NCI-H187 treated with DMSO at 0.1 percent for 48 hours (cell line): ENCODE measurements at places on chromosomes 11 and 22.

DNA sequence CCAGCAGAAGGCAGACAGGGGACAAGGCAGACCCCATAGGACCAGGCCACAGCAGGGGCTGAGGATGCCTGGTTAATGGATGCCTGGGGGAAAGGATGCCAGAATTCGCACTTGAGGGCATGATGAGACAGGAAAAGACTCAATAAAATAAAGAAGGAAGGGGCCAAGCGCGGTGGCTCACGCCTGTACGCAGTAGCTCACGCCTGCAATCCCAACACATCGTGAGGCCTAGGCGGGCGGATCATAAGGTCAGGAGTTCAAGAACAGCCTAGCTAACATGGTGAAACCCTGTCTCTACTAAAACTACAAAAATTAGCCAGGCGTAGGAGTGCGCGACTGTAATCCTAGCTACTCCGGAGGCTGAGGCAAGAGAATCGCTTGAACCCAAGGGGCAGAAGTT, 9.8 kb downstream of the APOBEC3D start:
- DNase-seq: no peak

DNA sequence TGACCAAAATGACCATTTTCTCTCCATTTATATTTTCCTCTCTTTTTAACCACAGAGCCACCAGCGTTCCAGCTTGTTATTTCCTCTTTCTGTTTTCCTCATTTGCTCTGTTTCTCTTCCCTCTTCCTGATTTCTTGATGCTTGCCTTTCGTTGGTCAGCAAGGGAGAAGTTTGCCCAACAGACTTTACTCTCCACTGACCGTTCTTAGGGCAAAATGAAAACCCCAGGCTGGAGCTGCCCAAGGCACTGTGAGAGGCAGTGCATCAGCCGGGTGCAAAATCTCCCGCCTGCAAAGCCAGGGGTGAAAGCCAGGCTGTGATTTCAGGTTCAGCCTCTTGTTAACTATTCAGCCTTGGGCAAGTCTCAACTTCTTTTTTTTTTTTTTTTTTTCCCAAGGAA, 26.1 kb upstream of the APLP2 start:
- DNase-seq: no peak

- DNase-seq: no peak
Observed at GRCh38 chr11:116107229-116107628, 603.0 kb upstream of the CADM1 start.

DNA sequence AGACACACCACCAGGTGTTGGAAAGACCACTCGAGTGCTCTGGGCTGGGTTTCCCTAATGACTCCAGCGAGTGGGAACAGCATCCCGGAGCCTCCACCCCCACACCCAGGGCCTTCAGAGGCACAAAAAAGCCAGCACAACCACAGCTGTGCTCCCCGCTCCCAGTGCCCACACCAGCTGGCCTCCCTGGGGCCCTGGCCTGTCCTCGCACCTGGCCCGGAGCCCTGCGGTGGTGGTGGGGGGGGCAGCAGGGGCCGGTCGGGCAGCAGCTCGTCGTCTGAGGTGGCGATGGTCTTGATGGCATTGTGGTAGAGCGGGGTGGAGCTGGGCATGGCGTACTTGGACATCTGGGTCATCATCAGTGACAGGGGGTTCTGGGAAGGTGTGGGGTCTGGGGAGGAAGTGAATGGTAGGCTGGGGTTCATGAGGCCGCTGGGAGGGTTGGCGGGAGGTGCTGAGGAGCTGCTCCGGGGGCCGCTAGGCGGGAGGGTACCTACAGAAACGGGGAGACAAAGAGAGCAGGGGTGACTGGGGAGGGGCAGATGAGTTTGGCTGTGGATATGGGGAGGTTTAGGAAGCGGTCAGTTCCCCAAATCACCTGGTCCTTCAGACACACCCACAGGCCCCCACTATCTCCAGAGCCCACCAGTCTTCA, 16.1 kb downstream of the CXCR5 start:
- DNase-seq: no peak

DNA sequence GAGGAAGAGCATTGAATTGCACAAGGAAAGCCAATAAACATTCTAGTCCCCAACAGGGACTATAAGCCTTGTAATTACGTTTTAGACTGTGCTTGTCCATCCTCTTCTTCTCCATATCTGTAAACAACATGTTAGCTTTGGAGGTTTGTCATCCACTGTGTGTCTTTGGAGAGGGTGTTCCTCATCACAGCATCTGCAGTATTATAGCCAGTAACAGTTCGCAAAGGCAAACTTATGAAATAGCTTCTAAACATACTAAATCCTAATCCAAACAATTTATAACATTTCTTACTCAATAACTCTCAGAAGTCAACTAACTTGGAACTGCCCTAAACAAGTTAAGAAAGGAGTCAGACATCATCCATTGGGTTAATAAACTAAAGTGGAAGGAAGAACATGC, 10.3 kb upstream of the BDNF start:
- DNase-seq: no peak

- no peak for DNase-seq
Observed at GRCh38 chr11:44711787-44712608, 14.8 kb upstream of the TSPAN18 start.

- DNase-seq: no peak
Observed at GRCh38 chr11:61058583-61059259, 43.6 kb upstream of the CD5 start.

- DNase-seq: no peak
Observed at GRCh38 chr11:64742087-64742888, 1.7 kb downstream of the RASGRP2 start.

- no peak for DNase-seq
Observed at GRCh38 chr22:30438559-30438958, 13.0 kb downstream of the MTFP1 start.

- DNase-seq: no peak
Observed at GRCh38 chr11:2770761-2771301, 71.0 kb upstream of the KCNQ1OT1 start.

DNA sequence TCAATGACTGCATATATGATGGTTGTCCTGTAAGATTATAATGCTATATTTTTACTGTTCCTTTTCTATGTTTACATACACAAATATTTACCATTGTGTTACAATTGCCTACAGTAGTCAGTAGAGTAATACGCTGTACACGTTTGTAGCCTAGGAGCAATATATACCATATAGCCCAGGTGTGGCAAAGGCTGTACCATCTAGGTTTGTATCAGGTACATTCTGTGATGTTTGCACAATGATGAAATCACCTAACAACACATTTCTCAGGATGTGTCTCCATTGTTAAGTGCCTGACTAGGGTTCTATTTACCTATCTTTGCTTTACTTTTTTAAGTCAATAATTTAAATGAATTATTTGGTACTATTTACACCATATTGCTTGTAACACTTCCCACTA, 21.9 kb downstream of the PRR5L start:
- no peak for DNase-seq

DNA sequence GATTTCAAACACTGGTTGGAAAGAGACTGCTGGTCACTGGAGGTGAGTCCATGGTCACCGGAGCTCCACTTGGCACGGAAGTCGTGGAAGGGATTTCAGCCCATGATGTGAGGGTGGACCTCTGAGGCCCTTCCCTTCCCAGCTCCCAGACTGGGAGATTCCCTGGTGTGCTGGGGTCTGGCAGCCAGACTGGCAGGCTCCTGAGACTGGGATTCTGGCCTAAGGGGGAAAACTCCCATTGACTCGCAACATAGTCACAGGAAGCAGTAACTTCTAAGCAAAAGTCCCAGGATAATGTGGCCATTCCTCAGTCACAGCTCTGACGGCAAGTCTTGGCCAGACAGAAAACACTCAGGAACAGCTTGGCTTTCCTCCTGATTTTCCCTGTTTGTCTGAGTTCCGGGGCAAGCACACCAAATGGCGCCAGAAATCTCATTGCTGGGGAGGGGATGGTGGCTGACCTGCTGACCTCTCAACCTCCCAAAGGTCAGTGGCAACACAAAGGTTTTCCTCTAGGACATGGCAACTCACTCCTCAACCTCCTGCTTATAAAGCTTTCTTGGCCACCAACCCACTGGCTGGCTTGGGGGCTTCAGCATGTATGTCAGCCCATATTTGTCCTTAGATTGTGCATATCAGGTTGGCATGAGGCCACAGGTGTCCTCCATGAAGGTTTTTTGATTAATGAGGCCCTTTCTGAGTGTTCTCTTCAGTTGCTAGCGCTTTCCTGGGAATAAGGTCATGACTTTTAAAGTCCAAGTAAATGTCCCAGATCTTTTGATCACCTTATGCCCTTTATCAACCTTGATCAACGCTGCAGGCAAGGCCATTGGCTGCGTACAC, 99.5 kb downstream of the CCDC81 start:
- DNase-seq: no peak

DNA sequence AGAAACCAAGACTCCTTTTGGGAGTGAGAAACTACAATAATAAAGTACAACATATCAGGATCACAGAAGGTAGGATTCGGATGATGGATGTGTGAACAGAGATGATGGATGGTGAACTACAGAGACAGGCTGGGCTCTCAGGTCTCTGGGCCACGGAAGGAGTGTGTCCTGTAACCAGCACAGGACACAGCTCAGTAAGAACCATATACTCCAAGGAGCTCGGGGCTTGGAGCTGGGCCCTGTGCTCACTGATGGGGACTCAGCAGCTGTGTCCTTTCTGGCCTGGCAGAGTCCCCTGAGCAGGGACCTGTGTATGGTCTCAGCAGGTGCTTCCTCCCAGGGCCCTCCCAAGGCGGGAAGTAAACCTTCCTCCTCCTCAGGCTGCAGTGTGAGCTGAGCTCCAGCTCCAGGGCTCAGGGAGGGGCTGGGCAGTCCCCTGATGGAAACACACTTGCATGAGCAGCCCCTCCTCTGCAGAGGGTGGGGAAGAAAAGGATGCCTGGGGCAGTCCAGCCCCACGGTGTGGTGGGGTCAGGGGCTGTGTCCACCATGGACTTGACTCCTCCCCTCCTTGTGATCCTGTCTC, 39.8 kb upstream of the TOP3B start:
- no peak for DNase-seq

- DNase-seq: no peak
Observed at GRCh38 chr22:36125994-36126531, 34.5 kb downstream of the APOL3 start.

GRCh38 chr11:1235306-1235900, 12.5 kb downstream of the MUC5B start:
- DNase-seq: no peak

DNA sequence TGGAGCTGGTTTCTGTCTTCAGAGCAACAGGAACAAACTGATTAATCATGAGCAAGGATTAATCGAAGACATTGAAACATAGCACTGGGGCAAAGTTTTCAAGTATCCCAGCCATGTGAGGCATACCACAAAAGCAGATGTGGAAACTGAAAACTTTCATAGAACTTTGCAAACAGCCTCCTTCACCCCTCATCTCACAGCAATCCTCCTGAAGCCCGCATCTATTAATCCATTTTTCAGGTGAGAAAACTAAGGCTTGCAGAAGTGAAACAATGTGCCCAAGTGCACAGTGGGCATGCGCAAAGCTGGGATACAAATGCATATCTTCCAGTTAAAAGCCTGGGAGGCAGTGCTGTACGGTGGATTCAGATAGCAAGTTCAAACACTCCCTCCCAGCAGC, 58.6 kb upstream of the HMGXB4 start:
- no peak for DNase-seq

GRCh38 chr22:46891382-46891951, 129.0 kb downstream of the TBC1D22A start:
- no peak for DNase-seq

- no peak for DNase-seq
Observed at GRCh38 chr11:134343646-134344045, 11.9 kb downstream of the GLB1L2 start.

- no peak for DNase-seq
Observed at GRCh38 chr11:131056036-131056435, 139.8 kb upstream of the SNX19 start.

DNA sequence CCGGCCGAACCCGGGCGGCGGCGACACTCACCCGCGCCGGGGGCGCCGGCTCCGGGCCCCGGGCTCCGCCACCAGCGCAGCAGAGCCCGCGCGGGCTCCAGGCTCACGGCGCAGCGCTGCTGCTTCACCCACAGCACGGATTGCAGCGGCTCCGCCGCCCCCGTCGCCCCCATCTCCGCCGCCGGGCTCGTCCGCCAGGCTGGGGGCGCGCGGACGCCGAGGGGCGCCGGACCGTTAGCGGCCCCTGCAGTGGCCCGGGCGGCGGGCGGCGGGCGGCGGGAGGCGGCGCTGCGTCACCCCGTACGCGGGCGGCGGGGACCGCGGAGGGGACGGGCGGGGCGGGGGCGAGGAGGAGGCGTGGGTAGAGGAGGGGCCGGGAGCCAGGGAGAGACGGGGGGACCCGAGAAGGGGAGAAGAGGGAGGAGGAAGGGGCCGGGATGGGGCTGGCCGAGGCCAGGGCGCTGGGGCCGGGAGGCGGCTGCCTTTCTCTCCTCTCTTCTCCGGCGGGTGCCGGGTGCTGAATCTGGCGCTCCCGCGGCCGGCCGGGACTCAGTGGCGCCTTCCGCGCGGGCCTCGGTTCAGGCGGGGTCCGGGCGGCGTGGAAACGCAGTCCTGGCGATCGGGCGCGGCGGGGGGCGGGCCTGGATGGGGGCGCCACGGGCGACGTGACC, at the start of gene CERK:
TSS of gene CERK (minus strand) at position 277 of the 671 bp plus-strand sequence. CDS start at position 173, 104 bp downstream.
- no peak for DNase-seq

GRCh38 chr11:128463371-128463829, 124.0 kb downstream of the ETS1 start:
- DNase-seq: no peak

GRCh38 chr22:46263216-46263590, at the start of gene PKDREJ:
Gene PKDREJ, minus strand, starts transcription at chr22:46263343. Its CDS starts 21 bp downstream, at chr22:46263322.
- no peak for DNase-seq

DNA sequence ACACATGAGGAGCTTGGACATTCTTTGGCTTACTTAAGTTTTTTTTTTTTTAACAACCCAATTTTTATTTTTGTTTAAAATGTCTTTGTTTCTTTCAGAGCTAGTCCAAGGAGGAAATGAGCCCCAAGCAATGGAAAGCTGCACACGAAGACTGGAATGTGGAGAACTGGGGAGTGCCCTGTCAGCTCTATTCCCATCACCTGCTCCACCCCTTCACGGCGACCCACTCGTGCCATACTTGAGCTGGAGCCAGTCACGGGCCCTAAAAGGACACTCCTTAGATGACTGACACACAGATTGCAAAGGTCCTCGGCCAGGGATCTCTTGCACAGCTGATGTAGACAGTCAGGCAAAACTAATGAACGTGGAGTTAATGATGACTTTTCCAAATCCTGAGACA, 10.6 kb upstream of the SLC25A18 start:
- no peak for DNase-seq

GRCh38 chr22:30209642-30210041, 36.9 kb downstream of the LIF start:
- no peak for DNase-seq
